ENCODE measurements at places on chromosomes 11 and 22.

GRCh38 chr22:48433647-48434046 lies 1394.0 kb downstream of the BRD1 start:
- DNase-seq = no peak

DNA sequence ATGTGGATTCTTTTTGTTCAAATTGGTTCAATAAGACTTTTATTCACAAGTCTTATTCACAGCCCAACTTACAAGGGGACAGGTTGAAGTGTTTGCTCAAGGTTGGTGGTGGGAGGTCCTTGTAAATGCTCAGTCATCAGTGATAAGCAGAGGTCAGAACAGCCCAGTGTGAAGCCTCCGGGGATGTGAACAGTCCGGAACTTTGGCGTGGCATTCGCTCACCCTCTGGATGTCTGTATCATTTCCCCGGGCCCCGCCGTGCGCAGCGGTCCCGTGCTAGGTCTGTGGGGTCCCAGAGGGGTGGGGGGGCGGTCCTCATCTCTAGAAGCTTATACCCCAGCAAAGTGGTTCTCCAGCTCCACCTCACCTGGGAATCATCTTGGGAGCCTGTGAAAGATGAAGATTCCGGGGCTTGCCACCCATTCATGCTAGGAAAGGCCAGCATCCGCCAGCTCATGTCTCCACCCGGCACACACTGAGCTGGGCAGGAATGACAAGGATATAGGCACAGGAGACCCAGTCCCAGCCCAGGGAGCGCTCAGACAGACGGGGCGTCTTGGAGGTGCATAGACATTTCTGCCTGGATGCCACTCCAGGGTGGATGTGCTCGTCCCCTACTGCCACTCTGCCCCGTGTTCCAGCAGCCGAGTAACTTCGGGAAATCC lies 327.5 kb downstream of the TBC1D22A start:
- DNase-seq = no peak

DNA sequence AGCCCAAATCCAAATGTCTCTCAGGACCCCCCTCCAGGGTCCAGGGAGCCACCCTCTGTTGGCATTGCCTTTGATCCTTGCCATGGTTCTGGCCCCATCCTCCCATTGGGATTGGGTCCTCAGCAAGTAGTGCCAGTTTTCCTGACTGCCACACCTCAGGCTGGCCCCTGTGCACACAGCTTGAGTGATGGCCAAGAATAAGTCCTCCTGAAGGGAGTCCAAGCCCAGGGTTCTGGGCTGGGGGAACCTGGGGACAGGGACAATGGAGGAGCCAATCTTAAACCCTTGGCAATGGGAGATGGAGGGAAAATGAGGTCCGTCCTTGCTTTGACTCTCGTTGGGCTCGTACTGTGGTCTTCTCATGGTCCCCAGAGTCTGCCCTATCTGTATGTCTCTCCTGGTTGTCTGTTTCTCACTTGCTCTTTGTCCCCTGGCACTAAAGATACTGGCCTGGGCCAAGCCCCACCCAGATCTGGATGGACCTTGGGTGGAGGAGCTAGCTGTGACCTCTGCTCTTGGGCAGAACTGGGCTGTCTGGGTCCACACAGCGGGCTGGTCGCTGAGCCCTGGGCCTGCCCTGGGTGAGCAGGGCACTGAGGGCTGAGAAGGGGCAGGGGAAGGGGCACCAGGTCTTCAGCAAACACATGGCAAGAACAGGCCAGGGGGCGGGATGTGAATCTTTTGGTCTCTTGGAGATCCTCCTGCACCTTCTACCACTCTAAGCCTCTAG lies 2.9 kb downstream of the SOX10 start:
- DNase-seq = no peak

GRCh38 chr11:87428266-87428665 lies 390.5 kb downstream of the TMEM135 start:
- no peak for DNase-seq

DNA sequence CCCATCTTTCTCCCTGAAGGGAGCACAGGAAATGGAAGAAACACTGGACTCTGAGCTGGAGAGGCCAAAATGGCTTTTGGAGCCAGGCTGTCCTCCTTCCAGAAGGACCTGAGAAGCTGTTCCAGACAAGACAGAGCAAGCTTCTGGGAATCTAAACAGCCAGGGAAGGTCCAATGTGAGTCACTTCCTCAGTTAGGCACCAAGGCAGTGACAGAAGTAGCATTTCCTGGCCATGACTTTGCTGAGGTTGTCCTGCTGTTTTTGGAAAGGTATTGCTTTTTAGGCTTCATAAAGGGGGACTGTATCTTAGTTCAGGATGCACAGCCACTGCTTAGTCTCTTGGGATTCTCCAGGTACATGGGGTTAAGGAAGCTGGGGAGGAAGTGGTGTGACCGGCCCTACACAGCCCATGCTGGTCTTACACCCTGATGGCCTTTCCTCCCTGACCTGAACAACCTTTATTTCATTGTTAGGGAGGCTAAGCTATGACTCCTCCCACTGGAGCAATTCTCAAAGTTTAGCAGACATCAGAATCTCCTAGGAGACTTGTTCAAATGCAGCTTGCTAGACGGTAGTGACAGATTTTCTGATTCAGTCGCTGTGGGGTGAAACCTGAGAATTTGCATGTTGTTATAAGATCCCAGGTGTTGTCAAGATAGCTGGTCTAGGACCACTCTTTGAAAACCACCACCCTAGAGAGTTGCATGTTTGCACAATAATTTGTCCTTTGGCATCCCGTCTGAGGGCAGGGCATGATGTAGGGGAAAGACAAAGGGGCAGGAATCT lies 6.8 kb upstream of the INSC start:
- no peak for DNase-seq

- no peak for DNase-seq
Measured at GRCh38 chr22:31943206-31943977, 943 bp upstream of the YWHAH start.

DNA sequence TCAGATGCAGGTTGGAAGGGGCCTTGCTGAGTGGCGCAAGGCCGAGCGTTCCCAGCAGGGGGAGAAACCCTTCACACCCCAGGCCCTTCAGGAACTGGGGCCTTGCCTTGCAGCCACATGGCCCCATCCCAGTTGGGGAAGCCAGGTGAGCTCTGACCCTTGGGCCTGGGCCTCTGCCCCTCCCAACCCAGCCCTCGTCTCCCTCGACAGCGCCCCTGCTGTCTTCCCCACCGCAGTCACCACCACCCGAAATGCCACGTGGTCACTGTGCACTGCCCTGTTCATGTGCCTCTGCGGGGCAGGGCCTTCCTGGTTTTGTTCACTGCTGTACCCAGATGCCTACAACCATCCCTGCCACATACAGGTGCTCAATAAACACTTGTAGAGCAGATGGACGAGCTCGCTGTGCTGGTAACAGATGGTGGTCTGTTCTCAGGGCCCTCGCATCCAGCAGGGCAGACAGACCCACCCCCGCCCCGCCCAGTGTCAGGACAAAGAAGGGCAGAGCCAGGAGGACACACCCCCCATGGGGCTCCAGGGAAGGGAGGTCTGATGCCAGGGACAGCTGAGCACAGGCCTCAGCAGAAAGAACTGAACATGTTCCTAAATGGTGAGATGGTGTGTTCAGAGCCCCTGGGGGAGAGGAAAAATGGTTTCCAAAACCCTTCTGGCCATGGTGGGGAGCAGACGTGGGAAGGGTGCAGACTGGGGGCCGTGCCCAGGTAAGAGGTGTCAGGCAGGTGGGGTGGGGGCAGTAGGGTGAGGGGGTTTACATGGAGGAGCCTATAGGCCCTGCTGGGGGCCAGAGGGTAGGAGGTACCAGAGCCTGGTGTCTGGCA lies 3.7 kb downstream of the POLR2L start:
- DNase-seq = no peak

- no peak for DNase-seq
Measured at GRCh38 chr11:11411401-11411985, 58.4 kb upstream of the CSNK2A3 start.

DNA sequence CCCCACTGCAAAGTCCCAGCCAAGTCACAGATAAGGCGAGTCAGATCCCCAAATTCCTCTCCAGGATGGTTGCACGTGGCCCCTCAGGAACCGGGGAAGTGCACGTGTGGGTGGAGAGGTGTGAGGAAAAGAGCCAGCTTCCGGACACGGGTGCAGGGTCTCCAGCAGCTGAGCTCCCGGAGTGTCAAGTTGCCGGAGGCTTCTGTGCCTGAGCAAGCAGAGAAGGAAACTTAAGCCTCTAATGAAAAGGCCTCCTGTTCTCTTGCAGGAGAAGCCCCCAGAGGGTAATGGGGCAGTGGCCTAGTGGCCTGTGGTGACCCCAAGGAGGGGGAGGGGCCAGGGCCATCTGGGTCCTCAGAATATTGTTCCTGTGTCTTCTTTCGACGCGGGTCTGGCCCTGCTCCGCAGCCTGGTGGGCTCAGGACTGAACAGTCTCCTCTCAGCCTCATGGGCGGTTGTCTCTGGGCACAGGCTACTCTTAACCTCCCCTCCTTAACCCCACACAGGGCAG lies 147.9 kb downstream of the FEZ1 start:
- DNase-seq = no peak

- DNase-seq = no peak
Measured at GRCh38 chr11:10567446-10567845, 1.0 kb downstream of the LYVE1 start.
